ENCODE measurements at places on chromosomes 1 and 21.

- no peak for DNase-seq
These were observed 805 bp downstream of the ZNHIT6 start for GRCh38 chr1:85707267-85707989.

DNA sequence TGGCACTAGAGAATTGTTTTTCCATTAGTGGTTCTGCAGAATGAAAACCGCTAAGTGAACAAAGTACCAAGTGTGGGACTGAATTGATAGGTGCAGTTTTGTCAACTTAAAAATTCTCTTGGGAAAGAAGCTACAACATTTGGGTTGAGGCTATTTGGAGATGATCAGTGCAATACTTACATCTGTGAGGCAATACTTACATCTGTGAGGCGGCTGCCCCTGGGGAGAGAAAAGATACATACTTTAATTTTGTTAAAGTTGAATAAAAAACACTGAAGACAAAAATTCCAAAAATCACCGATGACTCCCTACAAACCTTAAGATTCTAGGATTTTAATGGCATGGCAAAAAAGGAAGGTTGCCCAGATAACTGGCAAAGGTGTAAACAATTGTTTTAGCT is 1.7 kb downstream of the CFAP410 start:
- DNase-seq: no peak

DNA sequence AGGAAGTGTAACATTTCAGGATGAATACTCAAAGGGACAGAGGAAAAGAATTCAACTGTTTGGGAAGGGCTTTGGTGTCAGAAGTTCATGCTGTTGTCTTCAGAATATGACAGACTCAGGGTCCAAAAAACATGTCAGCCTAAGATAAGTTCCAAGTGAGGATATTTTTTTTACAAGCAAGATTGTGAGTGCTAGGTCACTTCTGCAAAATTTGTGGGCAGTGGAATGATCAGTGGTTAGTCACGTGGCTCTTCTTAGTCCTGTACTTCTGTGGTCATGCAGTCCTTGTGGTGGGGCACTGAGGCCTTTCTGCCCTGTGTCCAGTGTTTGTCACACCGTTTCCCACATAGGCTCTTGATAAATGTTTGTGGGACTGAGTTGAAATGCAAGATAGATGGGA is 5.2 kb downstream of the RGL1 start:
- DNase-seq: no peak

GRCh38 chr1:85580872-85581801 is 576 bp downstream of the CCN1 start:
- no peak for DNase-seq

DNA sequence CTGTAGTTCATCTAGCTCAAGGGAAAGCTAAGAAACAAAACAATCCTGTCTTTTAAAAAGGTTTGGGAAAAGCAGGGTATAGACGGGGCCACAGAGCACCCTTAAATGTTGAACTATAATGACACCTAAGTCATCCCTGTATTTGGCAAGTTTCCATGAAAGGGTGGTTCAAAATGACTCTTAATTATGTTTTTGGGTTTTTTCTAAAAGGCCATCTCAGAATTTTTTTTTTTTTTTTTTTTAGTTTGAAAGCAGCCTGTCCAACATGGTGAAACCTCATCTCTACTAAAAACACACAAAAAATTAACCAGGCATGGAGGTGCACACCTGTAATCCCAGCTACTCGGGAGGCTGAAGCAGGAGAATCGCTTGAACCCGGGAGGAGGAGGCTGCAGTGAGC is 22.2 kb downstream of the TOMM20 start:
- DNase-seq: no peak

- DNase-seq: no peak
These were observed 38.0 kb upstream of the SH3GLB1 start for GRCh38 chr1:86666368-86666767.

GRCh38 chr1:87560601-87561360 is 232.1 kb downstream of the LMO4 start:
- no peak for DNase-seq

DNA sequence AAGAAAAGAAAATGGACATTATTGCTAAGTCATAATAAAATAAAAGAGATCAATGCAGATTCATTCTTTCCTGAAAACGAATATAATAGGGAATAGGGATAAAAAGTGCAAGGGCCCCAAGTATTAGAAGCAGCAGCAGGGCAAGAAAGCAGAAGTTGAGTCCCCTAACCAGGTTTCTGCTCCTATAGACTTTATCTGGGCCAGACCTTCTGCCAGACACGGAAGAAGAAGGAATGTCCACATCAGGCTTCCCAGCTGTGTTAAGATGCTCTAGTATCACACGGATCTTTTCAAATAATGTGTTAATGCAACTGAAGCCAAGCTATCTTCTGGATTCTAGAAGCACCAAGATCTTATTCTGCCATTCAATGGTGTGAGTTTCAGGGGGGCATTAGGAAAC is 26.9 kb downstream of the CD244 start:
- DNase-seq: no peak

DNA sequence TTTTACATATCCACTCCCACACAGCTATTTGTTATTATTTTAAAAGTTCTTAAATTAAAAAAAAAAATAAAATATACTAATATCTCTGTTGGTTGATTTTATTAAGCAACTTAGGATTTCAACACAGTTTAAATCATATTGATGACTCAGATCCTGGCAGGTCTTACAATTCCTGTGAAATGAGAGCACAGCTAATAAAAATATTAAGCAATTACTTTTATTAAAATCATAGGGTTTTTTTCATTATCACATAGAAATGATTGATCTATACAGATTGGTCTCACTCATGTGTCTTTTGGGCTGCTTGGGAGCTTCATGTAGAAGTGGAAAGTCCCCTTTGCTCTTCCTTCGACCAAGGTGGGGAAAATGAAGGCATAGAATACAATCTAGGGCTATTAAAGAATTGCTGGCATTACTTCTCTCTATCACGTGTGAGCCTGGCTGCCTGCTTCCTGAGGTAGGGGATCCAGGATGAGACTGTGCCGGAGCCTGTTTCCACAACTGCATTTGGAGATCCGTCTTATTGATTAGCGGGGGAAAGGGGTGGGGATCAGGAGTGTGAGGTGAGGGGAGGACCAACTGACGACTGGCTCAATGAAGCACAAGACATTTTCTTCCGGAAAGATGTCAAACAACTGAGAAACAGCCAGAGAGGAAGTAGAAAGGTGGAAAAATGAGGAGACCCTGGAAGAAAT is 858.0 kb downstream of the USP25 start:
- DNase-seq: no peak

GRCh38 chr1:159868766-159869165 is 6.3 kb upstream of the VSIG8 start:
- DNase-seq: no peak

GRCh38 chr21:28699596-28700259 is 292.9 kb downstream of the LTN1 start:
- DNase-seq: no peak

DNA sequence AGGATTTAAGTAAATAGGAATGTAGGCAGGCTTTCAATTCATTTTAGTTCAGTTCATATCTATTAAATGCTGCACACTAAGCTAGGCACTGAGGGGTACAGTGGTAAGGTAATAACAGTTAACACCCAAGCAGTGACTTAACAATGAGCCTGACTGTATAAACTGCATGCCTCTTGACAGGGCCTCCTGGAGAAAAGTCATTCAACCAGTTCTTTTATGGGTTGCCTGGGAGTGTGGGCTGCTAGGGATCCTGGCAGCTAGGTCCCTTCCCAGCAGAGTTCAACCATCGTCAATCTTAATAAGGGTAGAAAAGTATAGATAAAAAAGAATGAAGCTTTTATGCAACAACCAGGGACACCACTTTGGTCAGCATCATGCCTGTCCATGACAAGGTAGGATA is 8.1 kb upstream of the ALG14 start:
- no peak for DNase-seq

DNA sequence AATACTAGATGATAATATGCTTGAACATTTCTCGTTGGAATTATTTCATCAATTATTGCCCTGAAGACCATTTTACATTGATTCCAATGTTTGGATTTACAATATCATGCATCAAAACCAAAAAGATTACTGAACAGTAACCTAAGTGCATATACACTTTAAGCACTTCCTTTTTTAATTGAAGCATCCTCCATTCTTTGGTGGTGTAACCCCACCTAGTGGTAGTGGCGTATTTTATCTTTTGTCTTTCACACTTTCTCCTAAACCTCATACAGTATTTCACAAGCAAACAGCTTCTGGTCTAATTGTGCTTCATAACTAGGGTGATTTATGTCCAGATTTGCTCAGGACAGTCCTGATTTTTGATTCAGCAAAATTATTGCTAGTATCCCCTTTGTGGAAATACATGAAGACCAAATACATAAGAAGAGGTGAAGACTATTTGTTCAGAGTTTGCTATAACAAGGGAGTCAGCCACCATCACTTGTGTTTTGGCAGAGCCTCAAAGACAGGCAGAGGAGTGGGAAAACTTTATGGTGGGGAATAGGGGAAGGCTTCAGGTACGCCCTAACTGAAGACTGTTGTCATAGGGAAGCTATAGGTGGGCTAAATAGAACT is 3.4 kb upstream of the NVL start:
- DNase-seq: no peak

- no peak for DNase-seq
These were observed 20.4 kb downstream of the GPR161 start for GRCh38 chr1:168116327-168116799.

DNA sequence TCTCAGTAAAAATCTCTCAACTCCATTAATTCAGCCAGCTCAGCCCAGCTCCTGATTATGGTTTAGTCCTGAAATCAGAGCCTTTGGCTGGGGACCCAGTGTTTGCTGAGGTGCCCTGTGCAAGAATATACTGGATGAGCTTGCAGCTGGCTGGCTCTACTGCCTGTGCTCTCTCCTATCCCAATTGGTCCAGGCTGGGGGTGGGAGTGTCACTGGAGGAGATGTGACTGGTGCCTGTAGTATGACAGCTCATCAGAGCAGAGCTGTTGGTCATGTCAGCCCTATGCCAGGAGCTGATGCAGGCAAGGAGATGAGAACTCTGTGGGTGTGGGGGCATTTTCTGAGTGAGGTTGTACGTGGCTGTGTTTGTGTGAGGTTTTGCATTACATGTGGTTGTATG is 87.0 kb downstream of the TNR start:
- DNase-seq: no peak

- no peak for DNase-seq
These were observed 50.4 kb upstream of the RIPK4 start for GRCh38 chr21:41817228-41817627.

- no peak for DNase-seq
These were observed 21.8 kb upstream of the OTUD3 start for GRCh38 chr1:19860418-19860817.

DNA sequence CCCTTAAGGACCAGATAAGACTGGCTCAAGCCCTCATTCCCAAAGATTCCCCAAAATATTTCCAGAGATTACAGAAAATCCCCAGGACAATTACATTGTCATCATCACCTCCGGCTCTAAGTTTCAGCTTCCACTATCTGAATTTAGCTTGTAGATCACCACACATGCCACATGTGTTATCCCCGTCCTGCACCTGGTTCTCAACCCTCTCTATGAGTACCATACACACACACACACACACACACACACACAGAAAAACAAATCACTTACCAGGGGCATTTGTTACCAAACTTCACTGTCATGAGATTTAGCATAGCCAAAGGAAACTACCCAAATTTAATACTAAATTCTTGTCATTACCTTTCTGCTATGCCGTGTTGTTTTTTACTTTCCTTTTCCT is 15.4 kb upstream of the TSPAN1 start:
- DNase-seq: no peak

DNA sequence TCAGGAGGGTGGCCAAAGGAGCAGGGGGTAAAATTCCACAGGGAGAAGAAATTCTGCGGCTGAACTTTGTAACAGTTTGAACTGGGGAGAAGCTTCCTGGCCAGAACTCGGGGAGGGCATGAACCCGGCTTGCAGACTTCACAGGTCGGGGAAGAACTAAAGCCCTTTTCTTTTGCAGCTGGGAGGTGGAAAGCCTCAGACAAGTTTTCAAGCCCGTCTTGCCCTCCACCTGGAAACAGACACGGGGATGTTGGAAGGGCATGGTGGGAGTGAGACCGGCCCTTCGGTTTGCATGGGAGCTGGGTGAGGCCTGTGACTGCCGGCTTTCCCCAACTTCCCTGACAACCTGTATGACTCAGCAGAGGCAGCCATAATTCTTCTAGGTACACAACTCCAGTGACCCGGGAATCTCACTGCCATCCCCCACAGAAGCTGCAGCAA is 11.3 kb downstream of the THEM4 start:
- no peak for DNase-seq

DNA sequence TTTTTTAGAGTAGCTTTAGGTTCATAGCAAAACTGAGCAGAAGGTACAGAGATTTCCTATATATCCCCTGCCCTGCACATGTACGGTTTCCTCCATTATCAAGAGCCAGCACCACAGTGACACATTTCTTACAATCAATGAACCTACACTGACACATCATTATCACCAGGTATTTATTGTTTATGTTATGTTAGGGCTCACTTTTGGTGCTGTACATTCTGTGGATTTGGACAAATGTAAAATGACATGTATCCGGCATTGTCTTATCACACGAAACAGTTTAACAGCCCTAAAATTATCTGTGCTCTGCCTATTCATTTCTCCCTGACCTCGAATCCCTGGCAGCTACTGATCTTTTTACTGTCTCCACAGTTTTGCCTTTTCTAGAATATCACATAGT is 93.7 kb upstream of the DPH5 start:
- no peak for DNase-seq

DNA sequence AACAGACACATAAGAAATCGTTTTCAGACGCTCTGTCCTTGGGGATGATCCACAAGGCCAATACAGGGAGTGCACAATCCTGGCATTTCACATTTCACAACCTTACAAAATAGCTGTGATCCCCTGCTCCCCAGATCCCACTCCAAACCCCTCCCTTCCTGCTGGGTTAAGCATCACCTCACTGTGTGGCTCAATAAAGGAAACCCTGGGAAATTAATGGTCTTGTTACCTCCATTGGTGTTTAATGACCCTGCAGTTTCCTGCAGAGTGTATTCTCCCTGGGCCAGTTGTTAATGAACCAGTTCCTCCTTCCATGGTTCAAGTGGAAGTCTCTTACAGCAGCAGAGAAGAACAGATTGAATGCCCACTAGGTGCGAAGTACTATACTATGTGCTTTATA is 334.7 kb downstream of the OMA1 start:
- DNase-seq: no peak

Data from stimulated activated CD8-positive, alpha-beta memory T cell treated with anti-CD3 and anti-CD28 coated beads, Interleukin-15, amount 100 ng/mL, for 1 hour (primary cell).